ENCODE measurements at places on chromosomes 1 and 21.
A peak's percentile ranks its signal among the peaks of the same experiment; 100 is the strongest.

DNA sequence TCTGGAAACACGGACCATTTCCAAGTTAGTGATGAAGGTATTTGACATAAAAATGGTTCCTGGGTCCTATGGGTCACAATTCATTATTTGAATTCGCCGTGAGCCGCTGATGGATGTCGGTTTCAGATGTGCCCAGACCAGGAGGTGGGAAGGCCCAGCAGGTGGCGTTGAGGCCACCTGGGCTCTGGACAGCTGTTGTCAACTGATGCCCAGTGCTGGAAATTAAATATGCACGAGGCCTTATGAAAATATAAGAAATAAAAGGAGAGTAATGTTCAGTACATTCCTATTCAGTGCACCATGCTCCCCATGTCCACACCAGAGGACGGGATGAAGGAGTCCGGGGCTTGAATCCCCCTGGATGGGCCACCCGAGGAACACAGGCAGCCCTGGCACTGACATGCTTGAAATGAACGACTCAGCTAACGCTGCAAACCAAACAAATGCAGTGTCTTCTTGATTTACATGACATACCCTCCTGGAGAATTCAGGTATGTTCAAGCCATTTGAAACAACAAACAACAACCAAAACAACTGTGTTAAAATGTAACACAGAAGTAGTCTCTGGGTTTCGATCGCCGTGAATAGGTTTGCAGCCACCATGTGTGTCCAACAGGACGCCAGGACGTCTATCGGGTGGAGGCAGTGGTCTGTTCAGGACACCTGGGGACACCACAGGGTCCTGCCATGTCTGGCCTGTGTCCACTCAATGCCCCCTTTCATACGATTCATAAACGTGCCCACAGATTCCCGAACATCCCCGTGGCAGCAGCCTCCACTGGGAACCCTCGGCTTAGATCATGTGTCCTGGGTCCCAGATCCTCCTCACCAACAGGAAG lies 6.1 kb downstream of the TFF3 start:
- DNase-seq, result no peak

- DNase-seq, result no peak
Observed at GRCh38 chr1:17212487-17213121, 7.7 kb downstream of the PADI1 start.

- DNase-seq, result no peak
Observed at GRCh38 chr1:194289569-194290266, 1103.3 kb upstream of the B3GALT2 start.

DNA sequence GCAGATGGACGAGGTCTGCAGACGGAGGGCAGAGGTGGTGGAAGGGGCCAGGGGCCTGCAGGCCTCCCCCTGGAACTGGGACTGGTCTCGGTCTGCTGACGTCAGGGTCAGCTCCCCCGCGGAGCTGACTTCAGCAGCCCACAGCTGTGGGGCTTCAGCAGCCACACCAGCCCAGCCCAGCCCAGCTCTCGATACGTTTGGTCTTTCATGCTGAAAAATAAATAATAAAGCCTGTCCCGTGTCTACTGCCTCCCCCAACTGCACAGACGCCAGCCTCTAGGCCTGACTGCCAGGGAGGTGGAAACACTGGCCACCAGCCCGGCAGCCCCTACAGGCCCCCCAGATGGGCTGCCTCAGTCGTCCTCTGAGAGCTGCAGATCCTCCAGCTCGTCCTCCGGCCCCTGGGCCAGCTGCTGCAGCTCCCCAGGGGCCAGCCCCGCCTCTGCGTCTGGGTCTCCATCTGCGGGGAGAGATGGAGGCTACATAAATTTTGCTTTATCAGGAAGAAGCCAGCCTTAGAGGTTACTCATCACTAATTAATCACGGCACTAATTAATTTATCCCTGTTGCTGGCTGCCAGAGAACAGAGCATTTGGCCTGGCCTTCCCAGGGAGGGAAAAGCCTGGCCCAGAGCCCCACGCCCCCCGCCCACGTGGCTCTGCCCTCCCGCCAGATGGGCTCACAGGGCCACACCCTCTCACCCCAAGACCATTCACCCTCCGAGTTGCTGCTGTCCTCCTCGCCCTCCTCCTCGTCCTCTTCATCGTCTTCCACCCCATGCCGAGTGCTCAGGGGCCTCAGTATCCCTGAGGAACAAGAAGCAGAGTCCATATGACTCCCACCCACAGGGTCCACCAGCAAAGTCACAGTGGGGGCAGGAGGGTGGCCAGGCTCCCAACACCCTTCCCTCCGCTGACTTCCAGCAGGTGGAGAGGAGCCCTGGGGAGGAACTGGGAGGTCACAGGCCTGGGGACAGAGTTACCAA lies 14.4 kb downstream of the NOC2L start:
- DNase-seq, result no peak

GRCh38 chr1:232226197-232226712 lies 403.7 kb downstream of the SIPA1L2 start:
- no peak for DNase-seq

GRCh38 chr1:231170875-231171274 lies 9.0 kb downstream of the TRIM67 start:
- DNase-seq, result no peak

DNA sequence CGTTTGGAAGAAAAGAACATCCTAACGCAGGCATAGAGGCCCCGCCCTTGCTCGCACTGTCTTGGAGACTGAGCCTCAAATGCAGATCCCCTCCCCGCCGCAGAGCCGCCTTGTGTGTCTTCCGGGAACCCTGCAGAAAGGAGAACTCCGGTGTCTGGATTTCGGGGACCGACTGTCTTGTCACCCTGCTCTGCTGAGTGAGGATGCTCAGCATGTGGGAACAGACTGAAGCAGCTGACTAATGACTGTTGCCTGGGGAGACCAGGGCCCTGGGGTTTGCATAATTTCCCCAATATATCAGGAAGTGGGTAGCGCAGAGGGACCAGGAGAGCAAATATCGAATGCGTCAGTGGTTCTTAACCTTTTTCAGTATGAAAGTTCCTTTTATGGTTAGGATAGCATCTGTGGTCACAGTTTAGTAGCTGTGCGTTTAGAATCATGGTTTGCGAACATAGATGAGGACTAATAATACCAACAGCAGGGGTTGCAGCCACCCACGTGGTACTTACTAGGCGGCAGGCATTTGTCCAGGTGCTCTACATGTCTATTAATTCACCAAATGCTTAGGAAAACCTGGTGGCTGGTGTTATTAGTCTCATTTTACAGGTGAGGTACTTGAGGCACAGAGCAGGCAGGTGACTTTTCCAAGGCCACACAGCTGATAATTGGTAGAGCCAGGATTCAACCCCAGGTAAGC lies 14.3 kb downstream of the GPR137B start:
- DNase-seq, result peak; percentile 17

- DNase-seq, result no peak
Observed at GRCh38 chr21:27094184-27094948, 127.5 kb upstream of the ADAMTS5 start.

DNA sequence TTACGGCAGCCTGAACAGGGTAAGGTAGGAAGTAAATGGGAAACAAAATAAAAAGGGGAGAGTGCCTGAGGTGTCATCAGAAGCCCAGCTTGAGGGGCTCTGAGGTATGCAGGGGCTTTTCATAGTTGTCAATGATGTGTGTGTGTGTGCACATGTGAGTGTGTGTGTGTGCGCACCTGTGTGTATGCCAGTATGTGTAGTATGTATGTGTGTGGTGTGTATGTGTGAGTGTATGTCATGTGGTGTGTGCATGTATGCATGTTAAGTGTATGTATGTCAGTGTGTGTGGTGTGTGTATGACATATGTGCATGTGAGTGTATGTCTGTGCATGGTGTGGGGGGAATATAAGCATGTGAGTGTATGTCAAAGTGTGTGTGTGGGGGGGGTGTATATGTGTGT lies 184.1 kb downstream of the DSCAM start:
- DNase-seq, result no peak

- DNase-seq, result no peak
Observed at GRCh38 chr1:49104575-49104974, 327.9 kb upstream of the BEND5 start.

DNA sequence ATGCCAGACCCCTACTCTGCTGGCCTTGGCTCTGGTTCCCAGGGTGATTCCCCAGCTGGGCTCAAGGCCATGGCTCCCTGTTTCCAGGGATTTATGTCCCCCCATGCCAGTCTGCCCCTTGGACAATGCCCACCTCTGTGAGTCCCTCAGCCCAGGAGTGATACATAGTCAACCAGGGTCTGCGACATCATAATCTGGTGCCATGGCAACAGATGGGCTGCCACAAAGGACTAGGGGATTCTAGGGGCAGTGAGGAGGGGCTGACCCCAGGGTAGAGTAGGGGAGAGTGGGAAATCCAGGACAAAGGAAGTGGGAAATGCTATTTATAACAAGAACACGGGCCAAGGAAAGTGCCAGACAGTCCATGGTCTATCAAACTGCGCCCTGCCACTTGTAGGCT lies 33.8 kb downstream of the LRP8 start:
- DNase-seq, result no peak

DNA sequence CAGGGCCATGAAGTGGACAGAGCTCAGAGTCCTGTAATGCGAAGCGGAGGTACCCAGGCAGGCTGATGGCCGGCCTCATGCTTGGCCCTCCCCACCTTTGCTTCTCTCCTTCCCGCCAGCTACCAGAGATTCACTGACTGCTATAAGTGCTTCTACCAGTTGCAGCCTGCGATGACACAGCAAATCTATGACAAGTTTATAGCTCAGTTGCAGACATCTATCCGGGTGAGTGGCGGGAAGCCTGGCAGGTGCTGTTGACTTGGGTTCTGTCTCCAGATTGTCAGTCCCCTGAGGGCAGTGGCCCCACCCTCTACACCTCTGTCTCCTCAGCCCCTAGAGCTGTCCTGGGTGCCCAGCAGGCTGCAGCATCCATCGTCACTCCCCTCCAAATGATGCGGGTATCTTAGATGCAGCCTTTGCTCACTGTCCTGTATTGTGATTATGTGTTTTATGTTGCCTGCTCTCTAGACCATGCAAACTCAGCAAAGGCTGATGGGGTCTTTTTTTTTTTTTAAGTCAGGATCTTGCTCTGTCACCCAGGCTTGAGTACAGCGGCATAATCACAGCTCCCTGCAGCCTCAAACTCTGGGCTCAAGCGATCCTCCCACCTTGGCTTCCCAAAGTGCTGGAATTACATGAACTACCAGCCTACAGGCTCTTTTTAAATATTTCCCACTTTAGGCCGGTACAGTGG lies 9.6 kb upstream of the BGLAP start:
- DNase-seq, result no peak

- no peak for DNase-seq
Observed at GRCh38 chr1:12434174-12434573, 183.8 kb downstream of the DHRS3 start.

DNA sequence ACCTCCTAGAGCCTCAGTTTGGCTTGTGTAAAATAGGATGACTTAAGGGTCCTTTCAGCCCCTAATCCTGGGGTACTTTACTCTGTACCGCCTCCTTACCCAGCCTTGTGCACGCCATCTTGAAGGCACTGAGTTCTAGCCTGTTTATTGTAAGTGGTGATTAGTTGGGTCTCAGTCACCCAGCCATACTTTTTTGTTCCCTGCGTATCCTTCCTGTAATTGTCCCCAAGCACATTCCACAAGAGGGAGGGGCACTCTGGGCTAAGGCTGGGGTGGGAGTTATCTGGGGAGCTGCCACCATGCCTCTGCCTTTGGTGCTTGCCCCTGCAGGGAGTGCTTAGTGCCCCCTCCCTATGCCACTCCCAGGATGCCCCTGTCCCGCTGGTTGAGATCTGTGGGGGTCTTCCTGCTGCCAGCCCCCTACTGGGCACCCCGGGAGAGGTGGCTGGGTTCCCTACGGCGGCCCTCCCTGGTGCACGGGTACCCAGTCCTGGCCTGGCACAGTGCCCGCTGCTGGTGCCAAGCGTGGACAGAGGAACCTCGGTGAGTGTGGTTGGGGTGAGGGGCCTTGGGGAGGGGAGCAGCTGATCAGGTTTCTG lies 856 bp downstream of the FDPS start:
- DNase-seq, result no peak

- DNase-seq, result no peak
Observed at GRCh38 chr1:197920067-197920396, 2.9 kb downstream of the LHX9 start.

- DNase-seq, result no peak
Observed at GRCh38 chr21:32929633-32930038, 96.1 kb upstream of the OLIG2 start.

DNA sequence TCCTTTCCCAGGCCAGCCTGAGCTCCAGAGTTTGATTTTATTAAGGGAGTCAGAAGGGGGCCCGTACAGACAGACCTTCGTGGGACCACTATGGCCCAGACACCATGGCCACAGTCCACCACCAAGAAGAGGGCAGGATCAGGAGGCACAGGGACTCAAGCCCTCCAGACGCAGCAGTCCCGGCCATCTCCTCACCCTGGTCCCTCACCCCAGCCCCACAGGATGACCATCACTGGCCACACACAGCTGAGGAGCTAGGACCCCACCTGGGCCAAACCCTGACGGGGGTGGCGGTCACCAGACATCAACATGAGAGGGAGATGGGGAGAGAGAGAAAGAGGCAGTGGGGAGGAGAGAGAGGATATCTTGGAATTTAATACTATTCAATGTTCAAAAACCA lies 29.2 kb upstream of the AGPAT3 start:
- no peak for DNase-seq

- no peak for DNase-seq
Observed at GRCh38 chr1:18642278-18643095, 11.8 kb downstream of the PAX7 start.

GRCh38 chr1:156249593-156249992 lies 1.7 kb upstream of the PAQR6 start:
- DNase-seq, result no peak

DNA sequence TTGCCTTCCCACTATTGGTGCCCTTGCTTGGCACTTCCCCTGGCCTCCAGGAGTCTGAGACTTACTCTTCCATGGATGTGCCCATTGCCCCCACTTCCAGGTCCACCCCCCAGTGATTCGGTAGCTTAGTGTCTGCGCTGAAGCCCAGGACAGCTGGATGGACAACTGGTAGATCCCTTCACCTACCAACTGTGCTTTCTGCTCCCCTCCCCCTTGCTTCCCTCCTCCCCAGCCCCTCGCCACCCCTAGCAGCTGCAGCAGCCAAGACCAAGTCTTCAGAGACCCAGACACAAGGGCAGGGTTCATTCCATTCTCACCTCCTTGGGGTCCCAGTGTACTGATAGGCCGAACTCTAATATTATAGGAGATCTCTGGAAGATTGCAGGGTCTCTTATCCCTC lies 6.9 kb downstream of the LMNA start:
- no peak for DNase-seq

- DNase-seq, result no peak
Observed at GRCh38 chr21:43956670-43957035, 55.5 kb upstream of the TRAPPC10 start.

GRCh38 chr1:160371756-160372155 lies 4.9 kb downstream of the NHLH1 start:
- no peak for DNase-seq

DNA sequence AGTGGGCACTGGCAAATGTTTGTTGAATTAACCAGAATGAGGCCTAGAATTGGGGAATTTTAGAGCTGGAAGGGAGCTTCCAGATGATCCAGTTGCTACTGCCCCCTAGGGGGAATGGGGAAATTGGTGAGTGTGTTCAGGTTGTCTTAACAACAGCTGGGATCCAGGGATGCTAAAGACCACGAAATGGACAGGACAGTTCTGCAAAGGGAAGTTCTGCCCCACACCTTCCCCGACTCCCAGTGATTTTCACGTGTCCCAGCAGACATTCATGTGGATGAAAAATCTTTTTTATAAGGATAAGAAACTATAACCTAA lies 33.9 kb downstream of the TRIM62 start:
- no peak for DNase-seq
